ENCODE measurements at places on chromosomes 11 and 22. TPM values are rescaled to one million over a fixed set of nuclear protein-coding genes. Genes with fewer than 3 reads are reported as not detected.

VSIG10L2 gene
- 0.09 TPM for total RNA-seq

- no peak for DNase-seq
Measured at GRCh38 chr11:90468923-90469322, 246.1 kb upstream of the CHORDC1 start.

GRCh38 chr11:91199866-91200265 lies 977.0 kb upstream of the CHORDC1 start:
- DNase-seq: no peak

- DNase-seq: no peak
Measured at GRCh38 chr22:42114721-42115120, 15.9 kb downstream of the CYP2D6 start.

DNA sequence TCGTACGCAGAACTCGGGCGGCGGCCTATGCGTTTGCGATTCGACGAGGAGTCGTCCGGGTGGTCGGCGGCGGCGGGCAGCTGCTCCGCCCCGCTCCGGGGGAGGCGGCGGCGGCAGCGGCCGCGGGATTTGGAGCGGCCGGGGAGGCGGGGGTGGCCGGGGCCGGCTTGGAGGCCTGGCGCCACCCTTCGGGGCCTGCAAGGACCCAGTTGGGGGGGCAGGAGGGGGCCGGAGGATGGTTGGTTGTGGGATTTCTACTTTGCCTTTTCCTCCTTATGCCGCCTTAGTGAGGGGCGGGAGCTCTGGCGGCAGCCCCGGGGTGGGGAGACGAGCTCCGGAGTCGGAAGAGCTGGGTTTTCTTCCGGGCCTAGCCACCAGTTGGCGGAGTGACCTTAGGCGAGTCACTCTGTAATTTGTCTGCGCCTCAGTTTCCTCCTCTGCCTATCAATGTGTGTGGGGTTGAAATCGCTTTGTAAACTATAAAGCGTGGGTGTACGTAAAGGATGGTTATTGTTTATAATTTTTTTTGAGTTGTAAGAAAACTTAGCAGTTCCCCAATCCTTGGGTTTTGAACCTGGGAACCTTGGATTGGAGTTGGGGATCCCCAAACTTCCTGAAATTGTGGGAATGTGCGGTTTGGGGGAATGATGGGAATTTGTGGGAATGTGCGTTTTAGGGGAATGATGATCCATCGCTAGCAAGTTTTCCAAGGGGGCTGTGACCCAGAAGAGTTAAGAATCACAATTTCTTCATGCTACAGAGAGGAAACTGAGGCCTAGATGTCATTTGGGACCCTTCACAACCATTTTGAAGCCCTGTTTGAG lies 679 bp downstream of the TUG1 start:
- DNase-seq: peak; percentile 50

DNA sequence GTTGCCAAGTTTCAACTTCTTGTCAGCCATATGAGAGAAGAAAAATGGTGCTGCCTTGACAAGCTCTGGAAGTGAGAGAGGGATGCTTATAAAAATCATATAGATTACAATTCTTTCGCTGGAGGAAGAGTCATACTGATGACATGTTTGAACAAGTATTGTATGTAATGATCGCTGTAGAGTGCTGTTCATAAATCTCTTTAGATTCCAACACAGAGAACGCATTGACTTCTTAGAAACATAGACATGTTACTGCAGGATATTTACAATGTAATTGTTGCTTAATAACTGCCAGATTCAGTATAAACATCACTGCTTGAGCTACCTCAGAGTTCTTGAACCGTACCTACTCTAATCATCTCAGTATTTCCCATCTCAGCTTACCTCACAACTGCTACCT lies 571.6 kb downstream of the LUZP2 start:
- no peak for DNase-seq

- DNase-seq: no peak
Measured at GRCh38 chr11:46338988-46339666, 8.1 kb upstream of the DGKZ start.

- no peak for DNase-seq
Measured at GRCh38 chr11:60422609-60423008, 6.8 kb upstream of the MS4A5 start.

- no peak for DNase-seq
Measured at GRCh38 chr11:120835601-120836228, 188.2 kb upstream of the TBCEL start.

KCNQ1 gene
- 0.94 TPM for total RNA-seq

GRCh38 chr22:27959335-27960090 lies 40.5 kb upstream of the PITPNB start:
- DNase-seq: no peak

DNA sequence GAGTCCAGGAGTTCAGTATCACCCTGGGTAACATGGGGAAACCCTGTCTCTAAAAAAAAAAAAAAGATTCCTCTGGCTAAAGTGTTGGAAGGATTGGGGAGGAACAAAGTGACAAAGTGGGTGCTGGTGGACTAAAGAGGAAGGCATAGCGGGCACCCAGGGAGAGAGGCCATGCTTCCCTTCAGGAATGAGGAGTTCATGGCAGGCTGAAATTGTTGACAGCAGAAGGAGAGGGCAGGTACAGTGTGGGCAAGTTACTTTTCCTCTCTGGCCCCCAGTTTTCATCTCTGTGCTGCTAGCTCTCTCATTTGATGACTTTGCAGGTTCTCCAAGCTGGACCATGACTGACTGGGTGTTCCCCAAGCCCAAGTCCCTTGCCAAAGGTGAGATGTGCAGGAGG lies 4.4 kb upstream of the SYT13 start:
- no peak for DNase-seq

- DNase-seq: no peak
Measured at GRCh38 chr22:19238900-19239299, 52.6 kb downstream of the CLTCL1 start.

DNA sequence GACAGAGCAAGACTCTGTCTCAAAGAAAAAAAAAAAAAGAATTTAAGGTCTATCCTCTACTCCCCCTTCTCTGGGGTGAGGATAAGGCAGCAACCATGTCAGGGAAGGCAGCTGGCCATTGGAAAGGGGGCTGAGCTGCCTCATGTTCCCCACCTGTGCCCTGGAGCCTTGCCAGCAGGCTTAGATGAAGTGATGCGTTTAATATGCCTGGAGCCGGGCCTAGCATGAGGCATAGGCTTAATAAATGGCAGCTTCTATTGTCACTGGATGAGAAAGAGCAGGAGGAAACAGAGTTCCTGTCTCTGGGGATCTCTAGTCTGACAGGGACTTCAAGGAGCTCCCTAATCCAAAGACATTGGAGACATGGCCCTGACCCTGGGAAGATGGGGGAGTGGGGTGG lies 3.2 kb upstream of the KCNE3 start:
- DNase-seq: no peak

GRCh38 chr22:29842740-29843139 lies 4.7 kb upstream of the ASCC2 start:
- no peak for DNase-seq

DNA sequence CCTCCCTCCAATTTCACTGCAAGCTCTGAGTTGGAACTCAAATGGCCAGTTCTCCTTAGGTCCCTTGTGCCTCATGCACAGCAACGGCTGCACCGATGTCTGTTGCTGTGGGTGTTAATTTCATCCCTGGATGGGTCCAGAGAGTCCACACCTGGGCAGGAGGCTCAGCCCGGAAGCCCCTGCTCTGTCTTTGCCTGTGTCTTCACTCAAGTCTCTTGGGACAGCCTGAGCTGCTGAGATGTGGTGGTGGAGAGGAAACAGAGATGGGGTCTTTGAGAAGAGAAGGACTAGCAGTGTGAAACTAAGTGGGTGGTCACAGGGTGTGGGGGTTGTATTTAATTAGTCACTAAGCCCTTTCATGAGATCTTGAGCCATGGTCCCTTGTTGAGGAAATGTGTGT lies 109.3 kb downstream of the NECTIN1 start:
- no peak for DNase-seq

IFITM5 gene
- total RNA-seq: not detected

DNA sequence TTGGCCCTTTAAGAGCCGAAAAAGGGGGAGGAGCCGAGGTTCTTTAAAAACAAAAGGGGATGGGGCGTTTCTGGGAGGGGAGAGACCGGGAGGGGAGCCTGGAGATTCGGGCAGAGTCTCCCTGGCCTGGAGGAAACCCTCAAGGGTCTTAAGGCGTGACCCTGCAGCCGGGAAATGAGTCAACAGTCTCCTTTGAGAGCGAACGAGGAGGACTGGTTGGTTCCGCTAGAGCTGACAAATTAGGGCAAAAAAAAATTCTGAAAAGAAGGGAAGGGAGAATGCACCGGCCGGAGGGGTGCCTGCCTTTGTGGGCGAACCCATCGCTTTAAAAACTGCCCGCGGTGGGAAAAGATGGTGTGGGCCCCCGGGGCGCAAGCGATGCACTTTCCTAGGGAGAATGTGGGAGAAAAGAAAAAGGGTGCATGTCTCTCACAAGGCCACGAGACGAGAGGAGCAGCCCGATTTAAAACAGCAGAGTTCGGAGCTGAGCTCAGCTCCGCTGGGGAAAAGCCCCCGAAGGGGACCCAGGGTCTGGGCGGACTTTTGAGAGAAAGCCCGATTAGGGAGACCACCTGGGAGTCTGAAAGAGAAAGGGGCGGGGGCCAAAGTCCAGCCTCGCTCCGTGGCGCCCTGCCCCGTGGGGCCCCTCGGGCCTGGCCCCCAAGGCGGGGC lies 874 bp downstream of the ZFTA start:
- DNase-seq: peak; percentile 29

DNA sequence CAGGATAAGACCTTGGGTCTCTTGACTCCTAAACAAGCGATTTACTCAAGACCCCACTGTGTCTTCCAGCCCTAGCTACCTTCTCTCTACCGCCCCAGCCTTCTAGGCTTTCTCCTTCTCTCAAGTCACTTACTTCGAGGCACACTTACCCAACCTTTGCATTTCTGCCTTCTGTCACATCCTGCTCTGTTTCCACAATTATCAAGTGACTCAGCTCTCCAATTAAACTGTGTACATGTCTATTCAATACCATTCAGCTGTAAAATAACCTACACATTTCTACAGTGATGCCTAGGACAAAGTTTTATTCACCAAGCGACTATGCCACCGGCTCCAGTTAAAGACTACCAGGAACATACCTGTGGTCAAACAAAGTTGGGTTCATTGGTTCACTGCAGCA lies 69.0 kb downstream of the LARGE1 start:
- DNase-seq: no peak

DNA sequence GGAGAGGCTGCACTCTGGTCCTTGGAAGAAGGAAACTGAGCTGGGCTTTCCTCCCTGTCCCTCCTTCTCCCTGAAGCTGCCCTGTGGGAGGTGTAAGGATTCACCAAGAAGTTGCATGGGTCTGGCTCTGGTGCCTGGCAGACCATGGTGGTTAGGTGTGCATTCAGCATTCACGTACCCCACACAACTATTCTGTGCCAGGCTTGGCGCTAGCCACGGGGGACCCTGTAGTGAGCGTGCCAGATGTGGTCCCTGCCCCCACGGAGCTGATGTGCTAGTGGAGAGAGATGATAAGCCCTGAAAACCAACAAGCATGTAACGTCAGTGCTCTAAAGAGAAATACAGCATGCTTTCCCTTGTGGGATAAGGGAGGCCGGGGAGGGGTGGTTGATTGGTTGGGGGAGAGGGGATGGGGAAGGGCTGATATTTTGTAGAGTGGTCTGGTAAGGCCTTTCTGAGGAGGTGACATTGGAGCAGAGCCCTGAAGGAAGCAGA lies 48.9 kb downstream of the CD82 start:
- DNase-seq: no peak

- DNase-seq: no peak
Measured at GRCh38 chr11:89447845-89448244, 43.3 kb downstream of the NOX4 start.

DNA sequence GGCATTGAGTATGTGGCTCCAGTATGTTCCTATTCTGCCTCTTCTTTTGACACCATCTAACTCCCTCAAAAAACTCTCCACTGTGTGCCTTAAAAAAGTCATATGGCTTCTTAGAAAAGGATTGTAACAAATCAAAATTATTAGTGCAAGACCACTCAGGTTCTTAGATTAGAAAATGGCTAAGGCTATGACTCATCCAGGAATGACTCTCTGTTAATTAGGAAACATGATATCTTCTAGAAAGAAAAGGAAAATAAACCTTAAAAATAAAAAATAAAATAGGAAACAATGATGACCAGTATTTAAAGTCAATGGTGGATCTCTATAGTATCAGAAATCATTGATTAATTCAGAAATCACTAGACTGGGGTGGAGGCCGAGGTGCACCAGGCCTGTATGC lies 21.7 kb downstream of the SLC25A17 start:
- DNase-seq: no peak

- no peak for DNase-seq
Measured at GRCh38 chr11:126415128-126415527, 59.6 kb downstream of the ST3GAL4 start.

TUBA8 gene
- 0.57 TPM for total RNA-seq

CRKL gene
- total RNA-seq: 30.7 TPM

NEFH gene
- 0.99 TPM for total RNA-seq

DNA sequence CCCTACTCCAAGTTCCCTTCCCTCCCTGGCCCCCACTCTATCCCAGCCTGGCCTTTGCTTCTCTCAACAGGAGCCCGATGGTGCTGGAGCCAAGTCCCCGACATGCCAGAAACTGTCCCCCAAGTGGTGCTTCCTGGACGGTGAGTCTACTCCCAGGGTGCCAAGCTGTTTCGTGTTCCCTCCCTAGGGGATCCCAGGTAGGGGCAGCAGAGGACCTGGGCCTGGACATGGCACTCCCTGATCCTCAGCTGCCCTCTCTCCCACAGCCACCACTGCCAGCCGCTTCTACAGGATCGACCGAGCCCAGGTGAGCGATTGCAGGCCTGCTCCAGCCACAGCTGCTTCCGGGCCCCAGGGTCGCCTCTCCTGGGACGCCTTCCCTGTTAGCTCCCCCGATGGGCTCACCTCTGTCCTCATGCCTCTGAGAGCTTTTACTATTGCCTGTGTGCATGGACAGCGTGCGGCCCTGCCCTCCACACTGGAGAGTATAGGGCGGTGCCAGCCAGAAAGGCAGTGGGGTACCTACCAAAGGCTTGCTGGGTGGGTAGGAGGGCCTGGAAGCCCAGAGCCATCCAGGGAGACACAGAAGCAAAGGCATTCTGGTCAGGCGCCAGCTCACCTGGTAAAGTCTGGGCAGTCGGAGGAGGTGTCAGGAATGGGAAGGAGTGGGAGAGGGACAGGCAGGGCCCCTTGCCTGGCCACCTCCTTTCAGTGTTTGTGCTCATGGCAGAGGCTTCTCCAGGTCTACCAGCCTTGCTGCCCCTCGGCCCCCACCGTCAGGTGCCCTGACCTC lies 5.0 kb upstream of the MDK start:
- DNase-seq: no peak

GRCh38 chr11:74232311-74232950 lies 61.3 kb downstream of the PPME1 start:
- DNase-seq: peak; percentile 72

DNA sequence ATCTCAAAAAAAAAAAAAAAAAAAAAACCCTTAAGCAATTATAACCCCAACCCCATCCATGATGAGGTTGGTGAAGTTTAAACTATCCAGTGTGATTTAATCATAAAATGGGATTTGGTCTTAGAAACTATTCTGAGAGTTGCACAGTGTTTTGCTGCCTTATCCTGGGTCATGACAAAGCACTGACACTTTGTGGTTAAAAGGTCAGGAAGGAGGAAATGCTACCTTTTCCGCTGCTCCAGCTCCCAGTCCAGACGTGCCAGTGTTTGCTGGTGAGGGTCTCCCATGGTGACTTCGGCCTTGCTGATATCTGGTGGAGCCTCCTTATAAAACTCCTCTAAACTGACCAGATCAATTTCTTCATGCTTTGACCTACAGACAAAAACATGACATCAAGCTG lies 14.5 kb downstream of the THOC5 start:
- DNase-seq: no peak

GRCh38 chr11:131446590-131447275 lies 76.3 kb downstream of the NTM start:
- no peak for DNase-seq

KRTAP5-9 gene
- total RNA-seq: not detected

All from thymus (tissue), 14 donors.